ENCODE measurements at places on chromosomes 3 and 15.

DNA sequence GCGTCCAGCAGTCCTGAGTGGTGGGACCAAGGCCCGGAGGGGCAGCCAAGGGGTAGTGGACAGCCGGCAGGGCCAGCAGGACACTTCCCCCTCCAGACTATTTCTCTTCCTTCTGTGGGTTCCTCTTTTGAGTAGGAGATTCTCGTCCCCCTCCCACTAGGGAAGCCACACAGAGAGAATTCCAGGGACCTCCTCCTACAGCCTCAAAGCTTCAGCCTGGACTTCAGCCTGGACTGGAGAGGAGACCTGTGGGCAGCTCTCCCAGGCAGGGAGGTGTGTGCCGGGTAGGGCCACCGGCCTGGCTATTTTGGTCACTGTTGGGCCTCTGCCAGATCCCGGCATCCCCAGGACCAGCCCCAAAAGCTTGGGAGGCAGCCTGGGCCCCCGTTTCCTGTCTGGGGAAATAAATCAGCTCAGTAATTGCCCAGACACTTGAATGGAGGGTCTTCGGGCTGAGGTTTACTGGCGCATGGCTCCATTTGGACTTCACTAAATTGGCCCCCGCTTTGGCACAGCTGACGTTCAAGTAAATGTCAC, 1.3 kb downstream of the SLC6A6 start:
- no peak for ATAC-seq

- no peak for ATAC-seq
Measured at GRCh38 chr3:39721076-39721475, 88.3 kb upstream of the MYRIP start.

DNA sequence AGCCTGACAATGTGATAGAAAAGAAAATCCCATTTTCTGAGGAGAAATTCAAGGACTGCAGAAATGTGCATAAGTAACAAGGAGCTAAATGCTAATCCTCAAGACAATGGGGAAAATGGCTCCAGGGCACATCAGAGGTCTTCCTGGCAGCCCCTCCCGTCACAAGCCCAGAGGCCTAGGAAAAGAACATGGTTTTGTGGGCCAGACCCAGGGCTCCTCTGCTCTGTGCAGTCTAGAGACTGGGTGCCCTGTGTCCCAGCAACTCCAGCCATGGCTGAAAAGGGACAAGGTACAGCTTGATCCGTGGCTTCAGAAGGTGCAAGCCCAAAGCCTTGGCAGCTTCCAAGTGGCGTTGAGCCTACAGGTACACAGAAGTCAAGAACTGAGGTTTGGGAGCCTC, 176.8 kb upstream of the SUCLG2 start:
- ATAC-seq: no peak

DNA sequence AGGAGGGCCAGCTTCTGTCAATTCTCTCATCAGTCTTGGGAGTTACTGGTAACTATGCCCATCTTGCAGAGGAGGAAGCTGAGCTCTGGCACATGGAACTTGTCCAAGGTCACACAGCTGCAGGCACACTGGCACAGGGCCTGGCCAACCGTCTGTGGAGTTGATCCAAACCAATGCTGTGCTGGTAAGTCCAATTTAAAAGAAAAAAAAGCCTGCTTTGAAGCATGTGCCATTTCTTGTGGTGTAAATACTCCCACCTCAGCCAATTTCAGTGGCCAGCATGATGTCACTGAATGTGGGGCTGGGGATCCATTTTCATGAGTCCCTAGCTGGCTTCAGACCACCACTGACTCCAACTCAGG, 83.4 kb downstream of the CHSY1 start:
- ATAC-seq: no peak

DNA sequence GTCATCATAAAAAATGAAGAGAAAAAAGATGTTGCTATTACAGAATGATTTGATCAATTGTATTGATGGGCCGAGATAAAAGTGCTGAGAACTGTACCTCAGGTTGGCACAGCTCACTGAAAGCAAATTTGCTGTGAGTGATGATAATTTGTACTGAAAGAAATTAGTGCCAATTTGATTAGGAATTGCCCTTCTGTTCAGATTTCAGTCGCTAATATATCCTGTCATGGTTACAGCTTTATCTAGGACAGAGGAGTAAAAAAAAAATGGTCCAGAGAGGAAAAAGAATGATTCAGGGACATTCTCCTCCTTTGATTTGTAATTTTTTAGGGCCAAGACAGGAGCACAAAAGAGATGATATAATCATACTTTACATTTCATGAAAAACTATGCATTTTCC, 1264.2 kb downstream of the ROBO2 start:
- no peak for ATAC-seq

- ATAC-seq: no peak
Measured at GRCh38 chr3:57446318-57446841, 97.8 kb downstream of the DNAH12 start.

- ATAC-seq: no peak
Measured at GRCh38 chr3:126680667-126681055, 23.4 kb upstream of the CHCHD6 start.

- ATAC-seq: no peak
Measured at GRCh38 chr3:159634483-159634882, 354.2 kb upstream of the IL12A start.

DNA sequence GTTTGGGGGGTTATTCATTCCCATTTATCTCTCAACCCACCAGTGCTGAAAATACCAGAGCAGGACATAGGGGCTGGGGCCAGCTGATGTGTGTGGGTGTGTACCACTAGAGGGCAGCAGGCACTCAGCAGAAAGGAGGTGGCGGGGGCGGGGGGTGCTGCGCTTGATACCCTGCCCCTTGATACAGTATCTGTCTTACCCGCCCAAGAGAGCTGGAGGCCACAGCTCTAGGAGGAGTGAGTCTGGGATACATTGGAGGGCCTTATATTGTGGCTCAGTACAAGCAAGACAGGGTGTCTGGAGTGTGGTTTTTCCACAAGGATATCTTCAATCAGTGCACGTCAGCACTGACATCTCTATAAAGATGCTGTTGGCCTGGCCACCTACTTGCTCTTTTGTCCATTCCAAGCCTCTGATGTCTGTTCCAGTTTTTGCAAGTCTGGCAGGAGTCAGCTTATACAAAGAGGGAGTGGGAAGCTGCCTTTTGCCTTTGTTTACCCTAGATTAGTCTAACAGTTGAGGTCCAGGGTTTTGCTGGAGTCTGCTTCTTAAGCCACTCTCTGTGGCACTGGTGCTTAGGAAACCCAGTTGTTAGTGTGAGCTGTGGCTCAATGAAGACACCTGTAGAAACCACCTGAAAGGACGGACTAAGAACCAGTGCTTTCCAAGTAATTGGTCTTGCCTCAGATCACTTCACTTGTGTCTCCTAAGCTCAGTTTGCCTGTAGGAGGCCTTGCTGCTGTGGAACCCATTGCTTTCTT, 1.5 kb upstream of the RBM15B start:
- ATAC-seq: no peak

GRCh38 chr3:169640467-169641148, 22.9 kb downstream of the MECOM start:
- no peak for ATAC-seq

- no peak for ATAC-seq
Measured at GRCh38 chr3:40779039-40779438, 254.3 kb downstream of the ZNF621 start.

DNA sequence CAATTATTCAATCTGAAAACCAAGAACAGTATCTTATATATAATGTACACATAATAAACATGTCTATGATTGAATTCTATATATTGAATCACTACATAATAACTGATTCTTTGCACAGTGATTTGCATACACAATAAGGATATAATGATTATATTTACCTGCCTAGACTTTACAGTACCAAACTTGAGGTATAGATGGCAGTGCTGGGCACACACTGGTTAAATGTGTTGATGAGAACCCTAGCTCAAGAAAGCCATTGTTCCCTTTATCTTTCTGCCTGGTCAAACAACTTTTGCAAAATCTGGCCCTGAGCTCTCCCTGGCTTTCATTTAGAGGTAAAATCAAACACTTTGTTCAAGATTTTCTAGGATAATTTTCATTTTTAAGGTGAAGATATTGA, 697.7 kb downstream of the TUSC7 start:
- ATAC-seq: no peak

DNA sequence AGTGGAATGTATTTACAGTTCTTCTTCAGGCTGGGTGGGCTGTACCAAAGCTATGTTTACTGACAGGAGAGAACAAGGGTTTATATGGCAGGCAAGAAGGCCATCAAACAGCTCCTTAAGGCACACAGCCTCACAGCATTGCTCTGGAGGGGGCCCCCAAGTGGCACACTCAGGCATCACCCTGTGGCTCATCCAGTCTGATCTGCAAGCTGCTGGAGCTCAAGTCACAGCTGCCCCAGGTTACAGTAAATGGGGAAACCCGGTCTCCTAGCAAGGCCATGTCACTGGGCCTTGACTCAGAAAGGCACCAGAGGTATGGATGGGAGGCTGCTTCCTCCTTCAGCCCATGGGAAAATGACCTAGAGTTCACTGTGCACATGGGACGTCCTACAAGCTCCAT, 67.5 kb downstream of the TFG start:
- ATAC-seq: no peak

DNA sequence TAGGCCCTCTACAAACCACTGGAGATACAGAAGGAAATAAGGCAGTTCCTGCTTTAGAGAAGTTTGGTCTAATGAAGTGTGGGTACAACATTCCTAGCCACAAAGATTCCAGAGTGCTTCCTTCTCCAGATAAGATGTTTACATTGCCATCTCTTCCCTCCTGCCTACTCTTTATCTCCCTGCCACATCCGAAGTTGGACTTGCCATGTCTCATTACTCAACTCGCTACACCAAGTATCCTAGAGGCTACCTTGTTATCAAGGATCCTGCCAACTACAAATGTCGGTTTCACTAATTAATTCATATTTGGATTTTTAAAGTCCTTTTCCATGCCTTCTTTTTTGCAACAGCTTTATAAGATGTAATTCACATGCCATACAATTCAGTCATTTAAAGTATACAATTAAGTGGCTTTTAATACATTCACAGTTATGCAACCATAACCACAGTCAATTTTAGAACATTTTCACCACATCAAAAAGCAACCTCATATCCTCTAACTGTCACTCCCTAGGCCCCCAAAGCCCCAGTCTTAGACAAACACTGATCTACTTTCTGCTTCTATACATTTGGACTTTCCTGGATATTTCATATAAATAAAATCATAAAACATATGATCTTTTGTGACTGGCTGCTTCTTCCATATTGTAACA, 53.7 kb upstream of the CSTA start:
- ATAC-seq: no peak

DNA sequence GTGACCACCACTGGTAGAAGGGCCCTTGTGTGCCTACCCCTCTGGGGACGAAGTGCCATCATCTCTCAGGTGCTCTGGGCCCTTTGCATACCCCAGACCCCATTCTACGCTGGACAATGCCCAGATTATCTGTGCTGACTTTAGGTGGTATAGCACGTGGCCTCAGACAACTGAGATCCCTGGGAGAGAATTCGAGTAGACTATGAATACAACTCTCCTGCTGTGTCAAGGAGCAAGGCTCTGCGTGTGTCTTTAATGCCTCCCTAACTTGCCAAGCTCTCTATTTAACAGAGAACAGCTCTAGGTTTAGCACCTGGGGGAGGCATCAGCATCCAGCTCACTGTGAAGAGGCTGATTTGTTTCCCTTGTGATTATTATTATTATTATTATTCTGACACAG, 29.1 kb downstream of the FAM3D start:
- ATAC-seq: no peak

GRCh38 chr15:65334586-65335231, 30.2 kb downstream of the RNU5B-1 start:
- no peak for ATAC-seq

DNA sequence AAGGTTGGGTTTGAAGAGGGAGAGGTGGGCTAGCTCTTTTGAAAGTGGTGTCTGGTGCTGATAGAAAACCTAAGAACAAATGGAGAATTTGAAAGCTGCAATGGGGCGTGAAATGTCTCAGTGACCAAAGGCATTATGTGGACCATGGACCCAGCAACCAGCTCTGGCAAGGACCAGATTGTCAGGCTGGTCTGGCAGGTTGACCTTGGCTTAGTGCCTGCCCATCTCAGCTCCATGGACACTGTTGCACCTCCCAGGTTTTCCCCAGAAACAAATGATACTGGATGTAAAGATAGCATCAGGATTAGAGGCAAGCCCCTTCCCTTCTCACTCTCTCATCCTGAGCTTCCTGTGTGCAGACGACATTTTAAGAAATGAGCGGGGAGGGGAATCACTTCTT, 302.9 kb upstream of the LRRFIP2 start:
- no peak for ATAC-seq

GRCh38 chr15:52803467-52804306, 13.6 kb upstream of the ONECUT1 start:
- no peak for ATAC-seq

- no peak for ATAC-seq
Measured at GRCh38 chr3:145492456-145492855, 668.5 kb downstream of the PLOD2 start.

DNA sequence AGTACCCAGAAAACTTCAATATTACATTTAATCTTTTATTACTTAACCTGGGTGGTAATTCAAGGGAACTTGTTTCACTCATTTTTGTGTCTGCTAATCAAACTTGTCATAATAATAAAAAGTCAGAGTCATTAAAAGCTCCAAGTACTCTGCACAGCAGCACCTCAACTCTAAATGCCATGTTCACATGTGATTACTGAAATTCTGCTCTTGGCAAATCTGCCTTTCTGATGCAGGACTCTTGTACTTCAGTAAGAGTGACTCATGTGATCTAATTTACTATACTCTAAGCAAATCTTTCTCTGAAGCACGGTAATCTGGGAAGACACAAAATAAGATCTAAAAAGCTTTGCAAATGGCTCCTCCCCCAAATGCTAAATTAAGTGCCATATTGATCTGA, 6.4 kb downstream of the ROBO1 start:
- ATAC-seq: no peak

- no peak for ATAC-seq
Measured at GRCh38 chr3:103170651-103171050, 735.8 kb downstream of the ZPLD1 start.

DNA sequence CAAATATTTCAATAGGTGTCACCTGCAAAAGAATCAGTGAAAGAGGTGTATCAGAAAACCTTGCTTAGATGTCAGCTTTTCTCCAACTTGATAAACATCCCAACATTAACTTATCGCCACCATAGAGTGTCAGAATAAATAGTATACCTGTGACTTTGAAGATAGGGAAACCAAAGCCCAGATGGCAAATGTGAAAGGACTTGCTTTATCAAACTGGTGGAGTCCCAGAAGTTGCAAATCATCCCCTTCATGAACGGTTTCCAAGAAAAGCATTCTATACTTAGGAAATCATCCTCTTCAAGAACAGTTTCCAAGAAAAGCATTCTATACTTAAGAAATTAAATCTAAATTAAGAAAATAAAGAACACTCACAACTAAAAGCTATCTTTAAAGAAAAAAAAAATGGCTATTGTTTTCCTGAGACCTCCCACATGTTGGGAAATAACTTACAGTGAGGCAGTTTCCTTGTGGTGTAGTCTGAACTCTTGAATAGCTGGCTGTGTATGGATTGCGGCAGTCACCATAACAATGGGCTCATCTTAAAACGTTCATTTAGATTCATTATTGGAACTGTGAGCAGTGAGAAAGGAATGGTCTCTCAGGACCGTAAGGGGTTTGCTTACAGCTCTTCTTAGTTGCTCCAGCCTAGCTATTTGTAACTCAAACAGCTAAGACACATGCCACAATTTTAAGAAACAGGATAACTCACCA, 56.5 kb downstream of the GHSR start:
- no peak for ATAC-seq

GRCh38 chr3:61545716-61546115, 15.7 kb upstream of the PTPRG start:
- no peak for ATAC-seq

- ATAC-seq: no peak
Measured at GRCh38 chr3:150049317-150049716, 78.6 kb upstream of the PFN2 start.

- no peak for ATAC-seq
Measured at GRCh38 chr3:153334558-153334957, 172.5 kb downstream of the RAP2B start.

GRCh38 chr3:157922614-157923013, 183.6 kb downstream of the SHOX2 start:
- no peak for ATAC-seq

All from activated CD4-positive, CD25-positive, alpha-beta regulatory T cell treated with anti-CD3 and anti-CD28 coated beads, Interleukin-2, amount 50 U/mL, for 24 hours (primary cell).